Esophagus muscularis mucosa (tissue), 4 donors: ENCODE measurements at places on chromosomes 5 and 9. TPM values are rescaled to one million over a fixed set of nuclear protein-coding genes. Genes with fewer than 3 reads are reported as not detected.

GRCh38 chr9:106065579-106066214, 371.4 kb downstream of the TMEM38B start:
- DNase-seq: no peak

GRCh38 chr9:110030632-110031031, 177.3 kb downstream of the C9orf152 start:
- DNase-seq: no peak

GRCh38 chr5:17799521-17799920, 165.3 kb downstream of the TAF11L14 start:
- DNase-seq: no peak

- no peak for DNase-seq
Measured at GRCh38 chr5:34867660-34868059, 28.7 kb downstream of the TTC23L start.

DNA sequence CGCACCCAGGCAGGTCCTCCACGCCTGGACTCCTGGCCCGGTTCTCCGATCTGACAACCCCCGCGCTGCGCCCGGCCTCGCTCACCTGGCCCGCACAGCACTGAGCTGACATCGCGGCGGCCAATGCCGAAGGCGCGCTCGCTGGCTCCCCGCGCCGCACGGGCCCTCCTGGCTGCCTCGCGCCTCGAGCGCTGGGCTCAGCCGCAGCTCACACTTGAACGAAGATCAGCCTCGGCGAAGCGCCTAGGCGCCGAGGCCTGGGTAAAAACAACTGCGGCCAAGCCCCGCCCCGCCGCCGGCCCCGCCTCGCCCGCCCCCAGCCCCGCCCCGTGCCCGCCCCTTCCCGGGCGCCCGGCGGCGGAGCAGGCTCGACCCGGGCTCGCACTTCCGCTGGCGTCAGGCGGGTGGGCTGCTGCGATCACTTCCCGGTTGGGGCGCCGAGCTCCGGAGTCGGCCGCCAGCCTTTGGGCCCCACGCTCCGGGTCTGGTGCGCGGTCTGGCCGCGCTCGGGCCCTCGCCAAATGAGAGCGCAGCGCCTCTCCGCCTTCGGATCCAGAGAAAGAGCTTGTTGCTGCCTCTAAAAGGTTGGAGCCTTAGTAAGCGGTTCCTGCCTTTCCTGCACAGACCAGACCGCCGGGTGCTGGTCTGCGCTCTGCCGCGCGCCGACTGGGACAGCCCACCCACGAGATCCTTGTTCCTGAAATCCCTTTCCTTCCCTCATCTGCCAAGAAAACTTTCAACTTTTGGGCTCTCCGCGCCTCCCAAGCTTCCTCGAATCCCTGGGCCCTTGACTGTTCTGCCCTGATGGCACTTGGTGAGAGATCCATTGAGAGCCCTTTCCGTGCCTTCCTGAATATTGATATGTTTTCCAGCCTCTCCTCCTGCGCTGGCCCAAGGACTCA, at the start of gene SERINC5:
Gene SERINC5 (minus strand): TSS at position 238 of the 902 bp plus-strand sequence. CDS start 126 bp downstream, at position 112.
- peak; percentile 95 for DNase-seq

Gene SYK
- 9.1 TPM for total RNA-seq

GRCh38 chr5:4772591-4772990, 367.5 kb upstream of the ADAMTS16 start:
- DNase-seq: no peak

Gene SH2D3C
- 18.1 TPM for total RNA-seq

Gene JAKMIP2
- 1.7 TPM for total RNA-seq

DNA sequence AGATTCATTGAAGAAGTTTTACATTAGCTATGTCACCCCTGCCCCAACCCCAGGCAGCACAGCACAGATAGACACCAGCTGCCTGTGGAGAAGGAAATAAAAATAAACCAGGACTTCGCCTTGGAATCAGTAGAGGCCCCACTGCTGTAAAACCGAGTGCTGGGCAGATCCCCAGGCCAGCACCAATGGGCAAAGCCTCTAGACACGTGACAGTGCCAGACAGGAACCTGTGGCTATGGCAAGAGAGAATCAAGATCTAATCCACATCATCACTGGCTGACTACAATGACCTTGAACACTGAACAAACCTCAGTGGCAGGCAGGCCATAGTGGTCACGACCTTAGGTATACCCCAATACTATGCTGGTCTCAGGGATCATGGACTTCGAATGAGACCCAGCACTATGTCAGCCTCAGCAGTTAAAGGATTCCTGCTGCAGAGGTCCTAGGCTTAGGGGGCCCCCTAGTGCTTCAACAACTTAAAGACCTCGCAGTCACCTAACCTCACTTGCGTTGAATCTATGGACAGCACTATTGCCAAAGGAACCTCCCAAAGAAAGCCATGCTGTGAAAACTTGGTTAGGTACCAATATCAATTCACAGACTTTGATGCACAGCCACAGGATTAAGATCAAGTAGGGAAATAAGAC, 2118.6 kb upstream of the C9orf72 start:
- no peak for DNase-seq

DNA sequence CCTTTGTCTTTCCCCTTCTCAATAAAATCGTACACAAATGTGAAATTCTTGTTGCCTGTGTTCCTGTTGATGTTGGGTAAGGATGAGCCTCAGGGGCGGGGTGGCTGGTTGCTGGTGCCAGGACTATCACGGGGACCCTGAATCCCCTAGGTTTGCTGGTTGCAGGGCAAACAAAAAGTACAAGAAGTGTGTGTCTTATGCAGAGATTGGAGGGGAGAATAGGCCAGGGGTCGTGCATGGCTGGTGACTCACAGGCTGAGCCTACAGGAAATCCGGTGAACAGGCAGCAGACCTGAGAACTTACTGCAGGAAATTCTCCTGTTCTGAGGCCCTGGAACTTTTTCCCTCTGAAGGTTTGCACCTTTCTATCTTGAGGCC, 5.5 kb downstream of the ANXA2R start:
- DNase-seq: no peak

Gene ANKRD31
- total RNA-seq: 0.11 TPM

Gene CXCL14
- total RNA-seq: 2.1 TPM

Gene SH3TC2
- total RNA-seq: 2.2 TPM

DNA sequence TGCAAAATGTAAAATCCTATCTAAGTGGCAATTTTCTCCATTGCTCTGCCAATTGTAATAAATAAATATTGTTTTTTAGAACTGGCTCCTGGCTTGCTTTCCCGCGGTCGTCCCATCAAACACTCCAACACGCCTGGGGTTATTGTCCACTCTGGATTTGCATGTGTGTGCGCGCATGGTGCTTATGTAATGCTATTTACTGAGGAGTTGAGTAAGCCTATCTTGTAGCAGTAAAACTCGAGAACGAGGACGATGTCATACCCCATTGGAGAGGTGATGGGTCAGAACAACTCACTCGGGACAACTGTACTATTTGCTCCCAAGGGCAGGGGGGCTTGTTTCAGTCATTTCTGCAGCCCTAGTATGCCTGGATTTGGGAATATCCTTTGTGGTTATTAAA, 220.9 kb downstream of the PAX5 start:
- DNase-seq: no peak

- DNase-seq: no peak
Measured at GRCh38 chr5:75756981-75757380, 39.7 kb upstream of the POC5 start.

DNA sequence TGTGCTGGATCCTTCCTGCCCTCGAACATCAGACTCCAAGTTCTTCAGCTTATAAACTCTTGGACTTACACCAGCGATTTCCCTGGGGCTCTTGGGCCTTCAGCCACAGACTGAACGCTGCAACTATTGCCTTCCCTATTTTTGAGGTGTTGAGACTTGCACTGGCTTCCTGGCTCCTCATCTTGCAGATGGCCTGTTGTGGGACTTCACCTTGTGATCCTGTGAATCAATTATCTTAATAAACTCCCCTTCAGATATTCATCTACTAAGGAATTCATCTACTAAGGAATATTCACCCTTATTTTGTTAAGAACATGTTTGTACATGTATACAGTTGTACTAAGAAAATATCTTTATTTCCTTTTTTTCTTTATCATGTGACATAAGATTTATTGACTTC, 1079.7 kb downstream of the CDH12 start:
- no peak for DNase-seq

- no peak for DNase-seq
Measured at GRCh38 chr9:84928419-84928818, 258.9 kb downstream of the NTRK2 start.

GRCh38 chr5:179817890-179818745, 2.6 kb upstream of the SQSTM1 start:
- DNase-seq: no peak

- DNase-seq: no peak
Measured at GRCh38 chr5:79560771-79561524, 47.0 kb upstream of the HOMER1 start.

Gene MARVELD2
- total RNA-seq: 0.42 TPM

- DNase-seq: no peak
Measured at GRCh38 chr5:155735388-155735787, 591.6 kb upstream of the SGCD start.

Gene PGM5
- 742 TPM for total RNA-seq

Gene TEK
- total RNA-seq: 17.4 TPM

Gene MAPK9
- total RNA-seq: 37.8 TPM

- peak; percentile 0 for DNase-seq
Measured at GRCh38 chr5:73459366-73459765, 10.8 kb upstream of the FOXD1 start.

DNA sequence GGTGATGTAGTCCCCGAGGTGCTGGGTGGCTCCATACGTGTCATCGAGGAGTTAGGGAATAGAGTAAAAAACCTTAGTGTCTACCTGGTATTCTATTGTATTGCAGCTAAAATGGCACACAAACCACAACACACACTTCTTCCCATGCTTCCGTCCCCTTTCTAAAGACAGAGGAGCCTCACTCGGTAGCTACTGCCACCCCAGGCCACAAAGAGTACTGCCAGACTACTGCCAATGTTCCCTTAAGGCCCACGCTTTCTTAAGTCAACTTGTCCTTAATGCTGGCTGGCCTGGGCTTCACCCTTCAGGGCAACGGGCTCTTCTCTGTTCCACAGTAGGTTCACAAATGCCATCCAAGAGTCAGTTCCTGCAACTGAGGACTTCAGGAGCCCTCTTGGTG, 673.0 kb downstream of the ELAVL2 start:
- DNase-seq: no peak

- no peak for DNase-seq
Measured at GRCh38 chr9:84393266-84393950, 52.9 kb upstream of the SLC28A3 start.

DNA sequence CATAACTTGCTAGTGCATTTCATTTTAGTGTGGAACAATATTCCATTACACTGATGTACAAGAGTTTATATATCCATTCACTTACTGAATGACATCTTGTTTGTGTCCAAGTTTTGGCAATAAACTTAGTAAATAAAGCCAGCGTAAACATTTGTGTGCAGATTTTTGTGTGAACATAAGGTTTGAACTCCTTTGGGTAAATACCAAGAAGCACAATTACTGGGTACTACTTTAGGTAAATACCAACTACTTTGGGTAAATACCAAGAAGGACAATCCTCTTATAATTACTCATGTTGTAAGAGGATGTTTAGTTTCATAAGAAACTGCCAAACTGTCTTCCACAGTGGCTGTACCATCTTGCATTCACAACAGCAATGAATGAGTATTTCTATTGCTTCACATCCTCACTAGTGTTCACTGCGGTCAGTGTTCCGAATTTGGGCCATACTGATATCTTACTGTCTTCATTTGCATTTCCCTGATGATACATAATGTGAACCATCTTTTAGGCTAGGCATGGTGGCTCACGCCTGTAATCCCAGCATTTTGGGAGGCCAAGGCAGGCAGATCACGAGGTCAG, 2.3 kb upstream of the SYK start:
- DNase-seq: no peak

DNA sequence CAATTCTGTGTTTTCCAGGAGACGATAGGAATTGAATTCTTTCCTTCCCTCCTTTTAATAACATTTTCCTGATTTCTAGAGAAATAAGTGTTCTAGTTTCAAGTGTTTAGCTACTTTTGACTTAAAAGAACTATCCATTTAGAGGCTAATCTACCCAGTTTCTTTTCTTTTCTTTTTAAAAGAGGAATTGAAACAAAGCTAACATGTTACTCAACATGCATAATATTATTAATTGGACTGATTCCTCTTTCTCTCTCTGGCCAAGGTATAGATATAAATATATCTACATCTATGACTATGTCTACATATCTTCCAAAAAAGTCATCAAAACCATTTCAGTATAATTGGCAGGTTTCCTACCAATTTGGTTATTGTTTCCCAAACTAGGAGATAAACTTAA, 309.8 kb downstream of the TRPM3 start:
- DNase-seq: no peak

Gene DBH
- total RNA-seq: not detected

DNA sequence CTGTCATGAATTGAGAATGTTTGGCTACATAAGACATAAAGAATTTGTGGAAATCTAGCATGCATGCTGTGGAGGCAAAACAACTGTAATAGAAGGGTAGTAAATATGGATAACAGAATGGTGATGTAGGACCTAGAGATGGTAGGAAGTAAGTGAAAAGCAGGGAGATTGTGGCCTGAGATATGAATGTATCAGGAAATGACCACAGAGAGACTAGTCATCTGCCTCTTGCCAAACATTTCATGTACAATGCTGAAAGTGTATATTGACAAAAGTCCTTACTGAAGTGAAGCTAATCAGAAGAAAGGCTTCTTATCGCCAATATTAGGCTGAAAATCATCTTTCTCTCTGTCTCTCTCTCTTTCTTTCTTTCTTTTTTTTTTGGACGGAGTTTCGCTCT, 873.1 kb upstream of the CTNND2 start:
- DNase-seq: no peak

Gene CERCAM
- 25.3 TPM for total RNA-seq

DNA sequence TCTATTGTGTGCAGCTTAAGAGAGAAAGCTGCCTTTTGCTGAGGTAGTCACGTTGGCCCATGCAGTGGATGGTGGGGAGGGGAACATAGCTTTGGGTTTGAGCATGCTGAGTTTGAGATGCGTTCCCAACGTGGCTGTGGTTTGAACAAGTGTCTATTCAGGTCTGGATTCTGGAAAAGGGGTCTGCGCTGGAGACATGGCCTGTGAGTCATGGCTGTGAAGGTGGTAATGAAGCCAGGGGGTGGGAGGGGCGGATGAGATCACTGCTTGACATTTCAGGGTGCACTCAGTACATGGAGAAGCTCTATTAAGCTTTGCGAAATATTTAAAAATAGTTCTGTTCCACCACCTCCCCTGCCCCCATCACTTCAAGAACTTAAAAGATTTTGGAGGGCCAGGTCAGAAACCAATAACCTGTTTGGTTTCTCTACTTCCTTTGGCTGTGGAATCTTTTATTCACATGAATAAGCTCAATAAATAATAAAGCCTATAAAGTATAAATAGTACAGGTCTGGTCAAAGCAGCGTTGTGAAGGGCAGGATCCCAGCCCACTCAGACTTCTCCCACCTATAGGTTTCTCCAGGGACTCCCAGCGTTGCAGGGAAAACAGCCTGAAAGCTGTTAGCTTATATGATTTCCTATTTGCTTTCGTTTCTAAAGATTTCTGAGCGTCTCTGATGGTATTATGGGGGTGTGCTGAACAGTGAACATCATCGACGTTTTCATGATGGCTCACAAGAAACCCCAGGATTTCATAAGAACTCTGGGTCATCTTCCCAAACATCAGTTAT, 189.9 kb downstream of the NSG2 start:
- no peak for DNase-seq
